Activated gamma-delta T cell (primary cell): ENCODE measurements at places on chromosomes 5 and 9.

GRCh38 chr5:115815006-115815692 lies 1.3 kb downstream of the CDO1 start:
- DNase-seq = no peak

GRCh38 chr9:33419708-33420303 lies 17.4 kb upstream of the AQP7 start:
- no peak for DNase-seq

- no peak for DNase-seq
Measured at GRCh38 chr5:179762079-179762780, 29.6 kb downstream of the MAML1 start.

DNA sequence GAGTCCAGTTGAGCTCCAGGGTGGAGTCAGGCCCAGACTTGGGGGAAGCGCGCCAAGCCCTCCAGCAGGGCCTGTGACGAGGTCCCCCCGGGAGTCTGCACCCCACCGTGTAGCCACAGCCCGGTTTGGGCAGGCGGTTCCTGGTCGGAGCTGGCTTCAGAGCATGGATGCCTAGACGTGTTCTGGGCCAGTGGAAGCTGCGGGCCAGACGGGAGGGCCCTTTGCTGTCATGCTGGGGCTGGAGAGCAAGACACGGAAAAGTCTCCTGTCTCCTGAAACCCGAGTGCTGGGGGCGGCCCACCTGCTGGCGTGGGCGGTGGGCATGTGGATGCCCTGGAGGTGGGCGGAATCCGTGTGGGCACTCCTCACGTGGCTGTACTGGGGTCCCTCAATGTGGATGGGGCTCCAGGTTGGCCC lies 1.9 kb downstream of the GPSM1 start:
- DNase-seq = no peak

- DNase-seq = no peak
Measured at GRCh38 chr9:110599468-110599867, 19.9 kb upstream of the SVEP1 start.

DNA sequence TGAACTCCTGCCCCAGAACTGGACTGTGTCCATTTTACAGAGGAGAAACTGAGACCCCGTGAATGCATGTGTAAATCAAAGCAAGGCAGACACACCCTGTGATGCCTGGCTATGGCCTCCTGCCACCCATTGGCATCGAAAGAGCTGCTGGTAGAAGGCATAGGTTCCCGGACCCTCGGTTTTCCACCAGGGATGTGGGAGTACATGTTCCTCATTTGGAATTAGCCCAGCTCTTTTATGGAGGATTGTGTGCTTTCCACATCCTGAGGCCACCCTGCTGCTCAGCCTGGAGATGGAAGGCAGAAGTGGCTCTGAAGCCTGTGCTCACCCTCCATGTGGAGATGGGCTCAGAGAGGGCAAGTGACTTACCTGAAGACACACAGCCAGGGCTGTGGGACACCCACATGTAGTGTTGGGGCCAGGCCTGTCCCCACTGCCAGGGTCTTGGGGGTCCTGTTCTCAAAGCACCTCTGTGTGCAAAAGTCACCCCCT lies 2.8 kb downstream of the SUSD3 start:
- DNase-seq = no peak

DNA sequence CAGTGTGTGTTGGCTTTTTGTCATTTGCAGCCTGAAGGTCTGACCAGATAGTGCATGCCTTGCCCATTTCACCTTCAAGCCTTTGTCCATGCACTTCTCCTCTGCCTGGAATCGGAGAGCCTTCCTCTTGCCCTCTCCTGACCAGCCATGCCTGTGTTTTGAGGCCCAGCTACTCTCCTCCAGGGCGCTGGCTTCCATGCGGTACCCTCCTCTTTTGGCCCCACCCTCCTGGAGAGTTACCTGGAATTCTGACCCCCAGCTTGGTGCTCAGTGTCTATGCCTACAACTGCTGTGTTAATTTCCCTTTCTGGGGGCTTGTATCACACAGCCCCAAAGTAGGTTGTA lies 52.5 kb downstream of the CXXC5 start:
- no peak for DNase-seq

- no peak for DNase-seq
Measured at GRCh38 chr5:133830911-133831310, 137.5 kb downstream of the C5orf15 start.

- no peak for DNase-seq
Measured at GRCh38 chr5:135377751-135378680, 21.0 kb downstream of the MACROH2A1 start.

- no peak for DNase-seq
Measured at GRCh38 chr5:12277504-12278192, 373.4 kb upstream of the CTNND2 start.

GRCh38 chr5:138611678-138612218 lies 36.5 kb upstream of the HSPA9 start:
- DNase-seq = no peak

DNA sequence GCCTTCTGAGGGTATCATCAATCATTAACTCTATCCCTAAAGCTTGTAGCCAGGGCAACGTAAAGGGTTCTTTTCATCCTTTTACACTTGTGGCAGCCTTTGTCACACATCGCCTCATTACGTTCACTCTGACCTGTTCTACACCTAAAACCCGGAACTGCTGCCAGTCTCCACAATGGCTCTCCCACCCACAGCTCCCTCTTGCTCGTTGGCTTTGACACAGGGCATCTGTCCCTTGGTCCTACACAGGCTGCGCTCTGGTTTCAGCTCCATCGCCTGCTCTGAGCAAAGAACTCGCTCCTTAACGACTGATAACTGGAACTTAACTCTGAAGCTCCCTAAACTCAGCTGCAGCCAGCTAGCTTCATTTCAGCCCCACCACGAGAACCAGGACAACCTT lies 112.8 kb upstream of the CTNND2 start:
- no peak for DNase-seq

DNA sequence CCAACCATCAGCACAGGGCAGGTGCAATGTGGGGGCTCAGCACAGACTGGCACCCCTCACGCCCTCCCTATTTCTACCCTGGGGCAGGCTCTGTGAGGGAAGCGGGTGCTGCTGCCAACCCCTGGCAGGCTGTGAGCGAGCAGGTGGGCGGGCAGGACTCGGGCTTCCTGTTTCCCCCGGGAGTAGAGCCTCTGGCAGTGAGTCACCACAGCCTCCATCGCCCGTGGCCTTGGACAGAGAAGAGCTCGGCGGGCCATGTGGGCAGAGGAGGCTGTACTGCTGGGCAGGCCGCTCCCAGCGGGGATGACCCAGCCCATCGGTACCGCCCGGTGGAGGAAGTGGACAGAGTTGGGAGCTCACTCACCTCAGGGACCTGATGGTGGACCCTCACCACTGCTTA lies 16.6 kb downstream of the KCNT1 start:
- DNase-seq = no peak

DNA sequence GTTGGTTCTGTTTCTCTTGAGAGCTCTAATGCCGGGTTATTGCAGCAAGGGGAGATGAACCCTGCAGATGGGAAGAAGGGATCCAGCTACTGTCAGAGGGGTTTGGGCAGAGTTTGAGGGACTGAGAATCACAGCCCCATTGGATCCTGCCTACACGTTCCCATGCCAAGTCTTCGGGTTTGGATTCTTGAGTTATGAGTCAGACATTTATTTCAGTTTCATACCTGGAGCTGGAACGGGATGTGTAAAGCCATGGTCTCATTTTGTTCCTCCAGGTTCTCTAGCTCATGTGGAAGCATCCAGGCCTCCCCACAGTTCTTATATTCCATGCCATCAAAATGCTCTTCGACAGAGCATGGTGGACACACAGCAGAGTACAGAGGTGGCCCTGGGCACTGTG lies 275.4 kb upstream of the IRX4 start:
- DNase-seq = no peak

DNA sequence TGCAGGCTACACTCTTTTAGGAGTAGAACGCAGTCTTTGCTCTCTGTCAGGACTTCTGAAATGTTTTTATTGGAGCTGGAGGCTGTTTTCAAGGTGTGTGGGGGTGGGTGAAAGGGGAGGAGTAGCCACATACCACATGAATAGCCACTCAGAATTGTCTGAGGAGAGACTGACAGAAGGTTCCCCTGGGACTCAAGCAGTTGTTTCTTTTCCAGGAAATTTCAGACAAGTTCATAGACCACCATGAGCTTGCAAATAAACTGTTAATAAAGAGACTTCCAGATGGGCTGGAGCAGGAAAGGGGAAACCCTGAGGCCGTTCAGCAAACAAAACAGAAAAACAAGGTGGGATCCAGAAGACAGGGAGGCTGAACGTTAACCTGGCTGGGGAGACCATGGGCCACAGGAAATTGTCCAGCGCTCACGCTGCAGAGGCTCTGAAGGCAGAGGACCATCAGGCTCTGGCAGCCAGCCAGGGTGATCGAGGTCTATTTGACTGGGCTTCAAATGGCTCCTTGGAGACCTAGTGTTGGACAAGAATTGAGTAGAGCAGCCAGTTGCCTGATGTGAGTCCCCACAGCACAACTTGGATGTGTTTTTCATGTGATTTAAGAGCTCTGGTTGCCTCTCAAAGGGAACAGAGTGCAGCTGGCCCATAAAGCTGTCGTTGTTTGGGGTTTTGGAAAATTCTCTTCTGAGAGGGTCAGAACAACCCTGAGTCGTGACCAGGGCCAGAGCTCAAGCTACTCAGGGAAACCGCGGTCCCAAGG lies 159.2 kb upstream of the RAI14 start:
- DNase-seq = no peak

DNA sequence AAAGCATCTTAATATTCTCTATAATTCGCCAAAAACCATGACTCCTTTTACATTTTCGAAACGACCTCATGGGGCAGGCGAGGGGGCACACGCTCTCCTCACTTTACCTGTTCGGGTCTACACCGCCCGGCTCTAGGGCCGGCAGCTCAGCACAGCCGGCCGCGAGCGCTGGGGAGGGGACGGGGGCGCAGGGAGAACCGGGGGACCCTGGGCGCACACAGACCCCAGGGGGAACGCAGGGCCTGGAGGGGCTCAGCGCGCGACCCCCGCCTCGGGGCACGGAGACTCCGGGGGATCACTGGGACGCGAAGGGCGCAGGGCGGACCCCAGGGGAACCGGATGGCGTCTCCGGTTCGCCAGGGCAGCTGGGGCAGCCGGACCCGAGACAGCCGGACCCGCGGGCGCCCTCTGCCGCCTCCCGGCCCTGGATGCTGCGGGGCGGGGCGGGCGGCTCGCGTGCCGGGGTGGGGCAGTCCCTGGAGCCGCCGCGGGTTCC lies at the start of gene AHRR:
TSS of gene AHRR (plus strand) at position 485 of the 496 bp plus-strand sequence. CDS start 22,189 bp downstream, outside the sequence.
- DNase-seq = no peak

GRCh38 chr5:54515634-54516033 lies 1.9 kb upstream of the SNX18 start:
- DNase-seq = no peak

DNA sequence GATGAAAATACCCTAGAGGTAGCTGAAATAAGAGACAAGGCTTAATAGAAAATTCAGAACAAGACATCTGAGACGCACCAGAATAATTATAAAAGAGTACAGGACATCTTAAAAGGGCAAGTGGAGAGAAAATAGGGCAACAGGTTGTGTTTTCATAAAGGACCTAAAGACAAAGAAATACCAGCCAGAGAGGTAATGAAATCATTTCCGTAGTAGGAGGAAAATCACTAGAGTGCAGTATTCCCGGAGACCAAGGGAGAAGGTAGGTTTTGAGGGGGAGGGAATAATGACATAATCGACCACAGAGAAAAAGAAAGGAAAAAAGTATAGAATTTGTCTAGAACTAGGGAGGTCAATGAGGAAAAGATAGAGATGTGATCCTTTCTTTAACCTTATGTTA lies 26.2 kb upstream of the CTNNAL1 start:
- DNase-seq = no peak

GRCh38 chr5:126104951-126105350 lies 318.3 kb upstream of the GRAMD2B start:
- DNase-seq = no peak

DNA sequence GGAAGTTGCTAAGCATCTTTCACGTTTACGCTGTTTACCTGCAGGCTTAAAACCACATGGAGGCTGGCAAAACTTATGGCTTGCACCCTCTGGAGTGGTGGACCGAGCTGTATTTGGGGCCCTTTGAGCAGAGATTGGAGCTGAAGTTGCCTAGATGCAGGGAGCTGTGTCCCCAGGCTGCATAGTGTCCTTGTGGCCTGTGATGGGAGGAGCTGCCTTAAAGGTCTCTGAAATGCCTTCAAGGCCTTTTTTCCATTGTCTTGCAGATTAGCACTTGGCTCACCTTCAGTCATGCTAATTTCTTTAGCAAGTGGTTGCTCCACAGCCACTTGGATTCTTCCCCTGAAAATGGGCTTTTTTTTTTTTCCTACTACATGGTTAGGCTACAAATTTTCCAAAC lies 81.5 kb upstream of the CHD1 start:
- no peak for DNase-seq

DNA sequence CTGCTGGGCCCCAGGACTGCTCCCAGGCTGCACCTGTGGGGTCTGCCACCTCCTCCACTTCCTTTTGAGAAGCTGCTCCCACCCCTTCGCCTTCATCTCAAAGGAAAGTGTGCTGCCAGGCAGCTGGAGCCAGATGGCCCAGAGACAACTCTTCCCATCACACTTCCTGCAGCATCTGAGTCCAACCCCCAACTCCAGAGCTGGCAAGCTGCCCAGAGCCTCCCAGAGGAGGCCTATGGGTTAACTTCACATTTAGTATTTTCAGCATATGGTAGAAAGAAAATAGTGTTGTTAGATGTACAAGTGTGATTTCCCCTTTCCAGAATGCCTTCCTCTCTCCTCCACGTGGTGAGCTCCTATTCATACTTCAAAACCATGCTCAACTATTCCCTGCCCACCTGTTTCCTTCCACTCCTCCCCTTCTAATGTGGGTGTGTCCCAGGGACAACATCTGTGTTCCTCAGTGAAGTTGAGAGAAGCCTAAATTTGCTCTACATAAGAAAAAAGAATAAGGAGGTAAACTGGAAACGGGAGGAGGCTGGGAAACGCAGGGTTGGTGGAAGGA lies 38.6 kb upstream of the KCNMB1 start:
- no peak for DNase-seq

DNA sequence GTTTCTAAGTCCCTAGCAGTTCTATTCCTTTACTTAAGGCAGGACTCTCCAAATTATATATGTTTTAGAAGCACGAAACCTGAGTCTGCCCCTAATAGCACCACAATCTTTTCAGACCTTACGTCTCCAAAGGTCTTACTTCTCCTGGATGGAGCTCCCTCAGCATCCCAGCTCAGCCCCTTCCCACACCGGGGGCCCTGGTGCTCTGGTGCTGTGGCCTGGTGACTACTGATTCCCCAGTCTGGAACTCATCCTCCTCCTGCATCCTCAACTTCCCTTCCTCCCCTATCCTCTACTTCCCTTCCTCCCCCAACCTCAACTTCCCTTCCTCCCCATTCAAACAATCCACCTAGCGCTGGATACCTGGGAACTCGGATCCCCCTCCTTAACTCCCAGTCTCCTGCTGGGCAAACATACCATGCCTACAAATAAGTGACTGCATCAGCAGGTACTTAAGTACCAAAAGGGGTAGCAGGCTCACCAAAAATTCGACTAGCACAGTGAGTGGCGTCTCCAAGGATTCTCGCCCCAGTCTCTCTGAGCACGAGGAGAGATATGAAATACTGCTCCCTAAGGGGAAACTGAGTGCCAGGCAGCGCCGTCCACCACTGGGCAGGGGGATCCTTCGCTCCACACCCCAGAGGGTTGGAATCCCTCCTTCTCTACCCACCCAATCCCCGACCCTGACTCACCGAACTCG lies 831 bp downstream of the IGFBPL1 start:
- DNase-seq = no peak
